ENCODE measurements at places on chromosomes 12 and 14. TPM values are rescaled to one million over a fixed set of nuclear protein-coding genes. Genes with fewer than 3 reads are reported as not detected.

The SERPINA3 gene
- total RNA-seq = 224 TPM

- DNase-seq = no peak
Measured at GRCh38 chr12:25623816-25624215, 70.7 kb upstream of the LMNTD1 start.

GRCh38 chr12:2129076-2129475 lies 76.3 kb downstream of the CACNA1C start:
- DNase-seq = no peak

DNA sequence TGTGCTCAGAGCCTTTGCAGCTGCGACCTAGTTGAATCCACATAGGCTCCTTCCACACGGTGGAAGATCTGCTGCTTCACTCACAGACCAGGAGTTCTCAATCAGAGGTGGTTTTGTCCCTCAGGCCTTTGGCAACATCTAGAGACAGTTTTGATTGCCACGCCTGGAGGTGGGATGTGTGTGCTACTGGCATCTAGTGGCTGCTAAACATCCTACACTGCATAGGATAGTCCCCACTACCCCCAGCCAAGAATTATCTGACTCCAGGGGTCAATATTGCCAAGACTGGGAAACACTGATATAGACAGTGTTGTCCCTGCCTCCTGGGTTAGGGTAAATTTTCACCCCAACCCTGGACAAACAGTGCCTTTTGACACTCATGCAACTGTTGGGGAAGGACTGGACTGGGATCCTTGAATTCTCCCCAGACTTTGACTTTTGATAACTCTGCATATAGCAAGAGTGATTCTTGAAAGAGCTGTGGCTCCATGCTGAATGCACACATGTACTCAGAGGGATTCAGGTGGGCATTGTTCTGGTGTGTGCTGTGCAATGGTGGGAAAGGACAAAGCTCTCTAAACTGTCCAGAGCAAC lies 39.8 kb downstream of the BAZ2A start:
- DNase-seq = no peak

- DNase-seq = no peak
Measured at GRCh38 chr12:93925585-93926205, 222.7 kb upstream of the PLXNC1 start.

- DNase-seq = no peak
Measured at GRCh38 chr12:13242936-13243335, 46.4 kb downstream of the EMP1 start.
